SW480 (cell line): ENCODE measurements at places on chromosomes 11 and 22.
A peak's percentile ranks its signal among the peaks of the same experiment; 100 is the strongest.

DNA sequence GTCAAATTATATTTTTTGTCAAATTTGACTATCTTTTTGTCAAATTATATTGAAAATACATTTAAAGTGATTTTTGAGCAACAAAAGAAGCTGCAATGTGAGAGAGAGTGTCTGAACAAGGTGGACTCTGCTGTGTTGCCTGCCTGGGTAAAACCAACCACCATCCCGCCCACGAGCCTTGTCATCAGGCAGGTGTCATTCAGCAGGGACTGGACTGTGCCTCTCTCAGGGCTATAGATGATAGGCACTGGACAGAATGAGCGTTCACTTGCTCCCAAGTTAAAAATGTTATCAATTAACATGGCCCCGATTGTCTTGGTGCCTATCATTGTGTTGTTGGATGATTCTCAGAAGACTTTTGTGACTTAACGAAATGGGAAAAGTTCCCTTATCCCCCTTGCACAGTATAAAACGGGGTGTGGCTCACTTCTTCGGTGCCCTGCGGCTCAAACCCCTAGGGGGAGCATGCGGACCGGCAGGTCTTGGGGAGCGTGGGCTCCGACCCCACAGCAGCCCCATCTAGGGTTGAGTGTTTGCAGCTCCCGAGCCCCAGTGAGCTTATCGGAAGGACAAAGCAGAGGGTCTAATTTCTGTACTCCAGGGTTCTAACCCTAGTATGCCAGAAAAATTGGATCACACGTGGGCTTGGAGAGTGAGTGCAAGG lies 1.7 kb downstream of the APOL5 start:
- peak; percentile 31 for DNase-seq

DNA sequence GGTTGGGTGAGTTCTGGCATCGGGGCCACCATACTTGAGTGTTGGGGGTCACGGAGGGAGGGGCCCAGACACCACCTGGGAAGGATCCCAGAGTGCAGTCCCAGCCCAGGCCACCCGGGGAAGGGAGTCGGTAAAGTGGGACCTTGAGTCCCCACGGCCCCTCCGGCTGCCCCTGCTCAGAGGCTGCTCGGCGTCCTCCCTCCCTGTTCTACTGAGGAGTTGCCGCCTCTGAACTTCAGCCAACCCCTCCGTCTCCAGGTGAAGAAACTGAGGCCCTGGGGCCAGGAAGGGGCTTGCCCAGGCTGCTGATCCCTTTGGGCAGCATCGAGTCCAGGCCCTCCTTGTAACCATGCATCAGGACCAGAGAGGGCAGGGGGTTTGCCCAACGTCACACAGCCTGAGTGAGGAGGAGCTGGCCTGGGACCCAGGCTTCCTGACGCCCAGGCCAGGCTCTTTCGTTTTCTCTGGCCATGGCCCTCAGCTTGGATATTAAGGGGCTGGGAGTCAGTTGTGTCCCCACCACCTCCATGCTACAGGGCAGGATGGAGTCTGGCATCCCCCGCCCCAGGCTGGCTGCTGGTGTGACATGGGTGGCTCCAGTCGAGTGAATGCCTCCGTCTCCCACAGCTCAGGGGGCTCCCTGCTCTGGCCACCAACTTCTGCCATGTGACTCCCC lies 1.3 kb downstream of the PARVG start:
- no peak for DNase-seq

DNA sequence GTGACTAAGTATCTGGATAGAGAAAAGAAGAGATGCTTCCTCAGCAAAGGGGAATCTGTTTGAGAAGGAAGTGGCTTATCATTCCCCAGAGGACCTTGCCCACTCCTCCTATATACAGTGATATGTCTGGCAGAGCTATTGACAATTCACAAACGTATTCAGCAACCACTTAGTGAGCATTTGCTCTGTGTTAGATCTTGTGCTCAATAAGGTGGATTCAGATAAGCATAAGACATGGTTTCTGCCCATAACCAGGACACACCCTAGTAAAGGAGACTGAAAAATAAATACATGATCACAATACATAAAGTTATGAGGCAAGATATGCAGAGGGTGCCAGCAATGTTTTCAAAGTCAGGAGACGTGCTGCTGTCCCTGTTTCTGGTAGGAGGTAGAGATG lies 1.4 kb downstream of the TMEM9B start:
- DNase-seq: no peak

- DNase-seq: peak; percentile 39
These were observed 27.3 kb downstream of the BDNF start for GRCh38 chr11:27672836-27673464.

- DNase-seq: no peak
These were observed 45.2 kb downstream of the RASSF10 start for GRCh38 chr11:13054278-13054677.

DNA sequence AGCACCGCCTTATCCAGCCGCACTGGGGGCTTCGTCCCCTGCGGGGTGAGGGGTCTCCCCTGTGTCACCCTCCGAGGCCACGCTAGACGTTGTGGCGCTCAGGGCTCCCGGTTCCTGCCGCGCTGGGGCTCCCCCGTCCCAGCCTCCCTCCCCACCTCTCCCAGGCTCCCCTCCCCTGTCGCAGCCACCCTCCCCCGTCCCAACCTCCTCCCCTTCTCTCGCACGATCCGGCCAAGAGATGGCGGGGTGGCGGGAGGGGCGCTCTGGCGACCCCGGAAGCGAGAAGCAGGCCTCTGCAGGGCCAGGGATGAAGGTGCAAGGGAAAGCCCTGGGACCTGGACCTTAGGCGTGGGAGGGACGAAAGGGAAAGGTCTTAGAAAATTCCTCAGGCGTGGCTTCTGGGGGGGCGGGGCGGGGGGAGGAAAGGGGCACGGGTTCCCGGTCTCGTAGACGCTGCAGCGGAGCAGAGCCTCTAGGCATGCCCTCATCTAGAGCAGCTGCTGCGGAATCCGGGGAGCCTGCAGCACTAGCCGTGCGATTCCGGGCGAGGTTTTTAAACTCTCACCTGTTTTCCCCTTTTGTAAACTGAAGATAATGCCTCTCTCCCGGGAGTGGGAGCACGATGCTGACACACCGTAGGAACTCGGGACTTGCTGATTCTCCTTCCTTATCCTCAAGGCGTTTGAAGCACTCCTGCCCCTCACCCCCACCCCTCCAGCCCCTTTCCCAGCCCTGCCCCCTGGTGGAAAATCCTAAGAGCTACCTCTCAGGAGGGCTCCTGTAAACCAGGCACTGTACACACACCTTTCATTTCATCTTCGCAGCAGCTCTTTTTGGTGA lies 14.4 kb downstream of the KCNJ5 start:
- peak; percentile 79 for DNase-seq

DNA sequence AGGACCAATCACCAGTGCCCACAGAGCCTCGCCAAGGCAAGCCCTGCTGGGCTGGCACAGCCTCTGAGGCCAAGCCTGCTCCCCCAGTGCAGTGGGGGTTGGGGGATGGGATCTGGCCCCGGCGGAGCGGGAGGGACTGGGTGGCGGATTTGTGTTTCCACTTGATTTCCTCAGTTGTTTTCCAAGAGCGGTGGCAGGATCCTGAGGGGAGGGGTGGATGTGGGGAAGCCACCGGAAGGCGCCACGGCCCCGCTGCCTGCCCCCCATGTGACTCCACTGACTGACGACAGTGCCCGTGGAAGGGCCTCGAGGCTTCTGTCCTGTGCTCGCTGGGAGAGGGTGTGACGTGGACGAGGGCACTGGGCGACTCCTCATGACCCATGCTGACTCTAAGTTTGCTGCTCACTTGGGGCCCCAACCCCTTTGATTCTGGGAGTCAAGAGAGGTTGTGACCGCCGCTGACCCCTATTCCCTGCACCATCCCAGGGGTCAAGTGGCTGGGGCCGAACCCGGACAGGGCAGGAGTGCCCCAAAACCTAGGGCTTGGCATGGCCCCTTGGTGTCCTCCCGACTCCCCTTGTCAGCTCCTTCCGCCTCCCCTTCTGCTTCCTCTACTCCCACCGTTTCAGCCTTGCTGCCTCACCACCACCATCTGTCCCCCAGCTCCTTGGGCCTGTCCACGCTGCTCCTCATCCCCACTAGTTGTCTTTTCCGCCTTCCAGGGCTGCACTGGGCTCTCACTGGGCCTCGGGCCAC lies 23.5 kb upstream of the PICK1 start:
- no peak for DNase-seq

- no peak for DNase-seq
These were observed 9.5 kb upstream of the LTO1 start for GRCh38 chr11:69684651-69685050.

DNA sequence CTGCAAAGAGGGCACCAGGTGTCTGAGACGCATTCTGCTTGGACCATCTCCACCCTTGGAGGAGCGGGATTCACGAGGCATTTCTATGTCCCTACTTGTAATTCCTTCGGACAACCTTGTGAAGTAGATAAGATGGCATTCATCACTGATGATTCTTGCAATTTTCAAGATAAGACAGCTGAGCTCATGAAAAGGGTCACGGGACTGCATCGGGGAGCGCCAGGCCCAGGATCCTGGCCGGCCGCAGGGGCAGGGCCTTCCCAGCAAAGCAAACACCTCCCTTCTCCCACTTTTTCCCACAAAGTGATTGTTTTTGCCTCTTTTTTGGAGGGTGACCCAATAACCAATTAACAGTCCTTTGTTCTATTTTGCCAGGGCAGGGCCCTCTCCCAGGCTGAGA lies 8.4 kb downstream of the LIF start:
- DNase-seq: no peak

GRCh38 chr11:124872741-124873140 lies 7.5 kb downstream of the ROBO3 start:
- DNase-seq: no peak

DNA sequence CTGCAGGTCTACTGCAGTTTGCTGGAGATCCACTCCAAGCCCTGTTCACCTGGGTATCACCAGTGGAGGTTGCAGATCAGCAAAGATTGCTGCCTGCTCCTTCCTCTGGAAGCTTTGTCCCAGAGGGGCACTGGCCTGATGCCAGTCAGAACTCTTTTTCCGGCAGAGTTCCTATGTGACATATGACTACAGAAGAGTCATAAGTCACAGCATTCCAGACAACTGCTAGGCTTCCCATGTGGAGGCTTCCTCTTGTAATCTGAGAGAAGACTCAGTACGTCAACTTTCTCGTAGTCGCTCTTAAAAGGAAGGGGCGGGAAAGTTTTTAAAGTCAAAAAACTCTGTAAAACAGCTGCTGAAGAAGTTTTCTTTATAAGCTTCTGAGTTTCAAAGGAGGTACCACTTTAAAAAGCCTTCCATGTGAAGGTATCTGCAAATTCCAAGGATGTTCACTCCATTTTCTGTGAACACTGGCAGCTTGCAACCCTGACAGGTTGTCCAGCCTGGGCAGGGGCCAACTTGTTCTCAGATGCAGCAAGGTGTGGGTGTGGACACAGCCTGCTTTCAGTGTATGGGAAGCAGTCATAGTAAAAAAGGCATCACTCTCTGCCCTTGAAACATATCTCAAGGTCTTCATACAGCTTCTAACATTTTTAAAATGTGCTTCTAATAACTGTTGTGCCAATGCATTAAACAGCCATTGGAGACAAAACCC lies 97.8 kb downstream of the ME3 start:
- no peak for DNase-seq

GRCh38 chr11:111135101-111135500 lies 110.4 kb upstream of the POU2AF2 start:
- DNase-seq: no peak
